ENCODE measurements at places on chromosomes 12 and 14. TPM values are rescaled to one million over a fixed set of nuclear protein-coding genes. Genes with fewer than 3 reads are reported as not detected.

KLRB1 gene
- not detected for total RNA-seq

TEAD4 gene
- total RNA-seq: 13.7 TPM

KICS2 gene
- 16.6 TPM for total RNA-seq

CDK2 gene
- total RNA-seq: 116 TPM

PRH2 gene
- not detected for total RNA-seq

TGM1 gene
- total RNA-seq: 3.4 TPM

LRP1-AS gene
- not detected for total RNA-seq

DPPA3 gene
- total RNA-seq: not detected

RFX4 gene
- total RNA-seq: not detected

LRRC43 gene
- total RNA-seq: 1.6 TPM

BBOF1 gene
- 0.23 TPM for total RNA-seq

CNTN1 gene
- not detected for total RNA-seq

SLC35E3 gene
- 6.3 TPM for total RNA-seq

ADIPOR2 gene
- 69.2 TPM for total RNA-seq

OTOGL gene
- total RNA-seq: 0.16 TPM

PTCSC3 gene
- total RNA-seq: not detected

KRT75 gene
- total RNA-seq: not detected

APOLD1 gene
- total RNA-seq: 5.3 TPM

CCDC198 gene
- total RNA-seq: not detected

ATP6V1D gene
- total RNA-seq: 26.8 TPM

CHGA gene
- not detected for total RNA-seq

WASHC4 gene
- 41.3 TPM for total RNA-seq

RPS6KA5 gene
- total RNA-seq: 21.4 TPM

ING4 gene
- 18.5 TPM for total RNA-seq

DLGAP5 gene
- total RNA-seq: 46.0 TPM

UBE3B gene
- 31.2 TPM for total RNA-seq

CIDEB gene
- total RNA-seq: 24.7 TPM

GALNT8 gene
- 1.2 TPM for total RNA-seq

DTX1 gene
- total RNA-seq: 0.16 TPM

TRIM9 gene
- total RNA-seq: 0.46 TPM

CFL2 gene
- 8.4 TPM for total RNA-seq

RPL10L gene
- total RNA-seq: not detected

HOXC4 gene
- total RNA-seq: 0.14 TPM

CBLN3 gene
- total RNA-seq: 5.4 TPM

REM2 gene
- total RNA-seq: 0.28 TPM

WNT1 gene
- 0.60 TPM for total RNA-seq

LIMA1 gene
- 331 TPM for total RNA-seq

RPS26 gene
- total RNA-seq: 43.9 TPM

SPTSSA gene
- total RNA-seq: 23.2 TPM

SOAT2 gene
- total RNA-seq: not detected

PRPF39 gene
- 47.6 TPM for total RNA-seq

SLC39A5 gene
- 1.4 TPM for total RNA-seq

FITM1 gene
- total RNA-seq: 1.0 TPM

MANSC4 gene
- not detected for total RNA-seq

IRAK3 gene
- 1.2 TPM for total RNA-seq

FGD4 gene
- total RNA-seq: 1.7 TPM

TMEM253 gene
- total RNA-seq: not detected

GARIN6 gene
- total RNA-seq: not detected

CCDC177 gene
- not detected for total RNA-seq

TGFB3 gene
- total RNA-seq: 3.9 TPM

EPYC gene
- not detected for total RNA-seq

DEGS2 gene
- total RNA-seq: 0.16 TPM
